Hippocampal formation (tissue), 2 donors: ENCODE measurements at places on chromosomes 1 and 21.

DNA sequence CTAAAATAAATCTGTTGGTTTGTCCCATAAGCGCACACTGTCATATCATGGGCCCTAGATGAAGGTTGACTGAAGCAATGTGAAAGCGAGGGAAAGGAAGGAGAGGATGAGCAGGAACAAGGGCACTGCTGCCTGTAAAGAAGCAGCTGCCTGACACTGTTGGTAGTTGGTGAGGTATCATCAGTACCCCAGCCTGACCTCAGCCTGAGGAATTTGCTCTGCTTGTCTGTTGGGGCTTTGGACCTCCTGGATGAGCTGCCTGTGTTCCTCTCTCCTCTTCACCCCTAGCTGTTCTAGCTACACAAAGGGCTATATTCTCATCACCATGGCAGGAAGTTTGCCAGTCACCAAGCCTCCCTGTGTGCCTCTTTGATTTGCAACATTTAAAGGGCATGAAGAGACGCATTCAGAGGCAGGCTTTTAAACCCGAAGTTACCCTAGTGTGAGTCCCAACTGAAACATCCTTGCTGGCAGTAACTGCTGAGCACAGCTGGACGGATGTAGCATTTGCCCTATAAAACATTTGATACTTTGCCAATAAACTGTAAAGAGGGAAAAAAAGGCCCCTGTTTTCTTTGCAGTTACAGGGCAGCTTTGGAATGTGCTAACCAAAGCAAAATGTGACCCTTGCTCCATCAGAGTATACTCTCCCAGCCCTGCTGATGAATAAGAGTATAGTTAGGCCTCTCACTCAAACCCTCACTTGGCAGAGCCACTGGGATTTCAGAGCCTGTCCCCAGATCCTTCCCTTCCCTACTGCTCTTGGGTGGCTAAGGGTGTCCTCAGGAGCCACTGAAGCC lies 22.2 kb upstream of the SPATA6 start:
- peak; percentile 84 for DNase-seq

GRCh38 chr1:51600965-51601364 lies 15.9 kb upstream of the OSBPL9 start:
- no peak for DNase-seq

GRCh38 chr1:75134647-75135572 lies 722 bp downstream of the LHX8 start:
- no peak for DNase-seq

- no peak for DNase-seq
Observed at GRCh38 chr21:32844076-32844475, 72.5 kb upstream of the PAXBP1 start.

- peak; percentile 39 for DNase-seq
Observed at GRCh38 chr1:197314682-197315081, 46.6 kb downstream of the CRB1 start.

- DNase-seq: no peak
Observed at GRCh38 chr21:26800970-26801431, 44.2 kb downstream of the ADAMTS1 start.

DNA sequence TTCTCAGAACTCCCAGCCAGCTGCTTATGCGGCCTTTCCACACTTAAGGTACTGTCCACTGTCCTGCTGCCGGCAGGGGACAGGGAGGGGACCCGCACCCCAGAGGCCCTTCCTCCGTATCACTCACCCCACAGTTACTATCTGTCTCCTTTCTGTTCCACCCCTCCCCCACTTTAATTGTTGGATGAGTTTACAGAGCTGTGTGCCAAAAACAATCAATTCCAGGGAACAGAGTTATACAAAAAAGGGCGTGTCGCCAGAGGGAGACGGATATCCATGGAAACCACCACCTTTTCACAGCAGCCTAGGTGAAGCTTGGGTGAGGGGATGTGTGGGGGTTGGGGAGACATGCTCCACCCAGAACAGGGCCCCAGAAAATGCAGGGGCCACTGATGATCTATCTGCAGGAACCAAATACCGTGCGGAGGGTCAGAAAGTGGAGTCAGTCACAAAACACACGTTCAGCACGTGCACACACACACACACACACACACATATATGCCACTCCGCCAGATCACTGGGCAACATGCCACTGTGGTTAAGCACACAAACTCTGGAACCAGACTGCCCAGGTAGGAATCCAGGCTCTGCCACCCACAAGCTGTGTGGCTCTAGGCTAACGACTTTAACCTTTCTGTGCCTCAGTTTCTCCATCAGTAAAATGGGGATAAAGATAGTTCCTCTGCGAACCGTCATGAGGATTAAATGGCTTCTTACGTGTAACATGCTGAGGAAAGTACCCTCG lies 30.5 kb downstream of the CASZ1 start:
- DNase-seq: no peak

- no peak for DNase-seq
Observed at GRCh38 chr21:32064281-32064910, 191.6 kb downstream of the HUNK start.

DNA sequence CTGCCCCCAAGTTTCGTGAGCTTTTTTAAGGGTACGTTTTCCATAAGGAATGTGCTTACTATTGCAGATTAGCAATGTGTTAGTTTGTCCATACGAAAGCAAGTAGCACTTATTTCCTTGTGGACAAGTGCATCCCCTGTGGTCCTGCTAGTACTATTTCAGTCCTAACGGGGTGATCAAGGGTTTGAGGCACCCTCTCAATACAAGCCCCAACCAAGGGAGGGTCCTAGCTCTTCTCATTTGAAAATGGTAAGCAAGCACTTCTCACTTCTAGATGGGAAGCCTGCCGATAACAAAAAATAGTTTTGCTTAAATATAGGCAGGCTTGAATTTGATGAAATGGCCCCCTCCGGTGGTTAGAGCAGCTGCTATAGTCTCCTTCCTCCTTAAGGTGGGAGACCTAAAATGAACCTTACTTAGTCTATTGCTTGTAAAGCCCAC lies 64.0 kb upstream of the HMCN1 start:
- peak; percentile 11 for DNase-seq

DNA sequence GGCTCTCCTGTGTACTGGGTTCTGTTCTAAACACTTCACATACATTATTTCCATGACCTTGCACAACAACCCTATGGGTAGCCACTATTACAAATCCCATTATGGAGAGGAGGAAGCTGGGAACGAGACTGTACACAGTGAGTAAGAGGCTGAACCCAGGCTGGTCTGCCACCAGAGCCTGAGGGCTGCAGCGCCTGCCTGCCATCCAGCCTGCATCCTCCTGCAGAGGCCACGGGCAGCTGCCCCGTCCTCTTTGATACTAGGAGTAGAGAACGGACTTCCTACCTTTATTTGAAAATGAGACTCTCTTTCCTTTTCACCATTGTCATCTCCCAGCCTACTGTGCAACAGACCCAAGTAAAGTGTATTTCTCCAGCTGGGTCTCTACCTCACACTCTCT lies 370.0 kb downstream of the HHAT start:
- DNase-seq: no peak

GRCh38 chr1:191977874-191978506 lies 180.3 kb upstream of the RGS18 start:
- DNase-seq: no peak

- no peak for DNase-seq
Observed at GRCh38 chr1:189438808-189439207, 1038.9 kb downstream of the BRINP3 start.

GRCh38 chr1:57255945-57256344 lies 167.9 kb downstream of the DAB1 start:
- no peak for DNase-seq

DNA sequence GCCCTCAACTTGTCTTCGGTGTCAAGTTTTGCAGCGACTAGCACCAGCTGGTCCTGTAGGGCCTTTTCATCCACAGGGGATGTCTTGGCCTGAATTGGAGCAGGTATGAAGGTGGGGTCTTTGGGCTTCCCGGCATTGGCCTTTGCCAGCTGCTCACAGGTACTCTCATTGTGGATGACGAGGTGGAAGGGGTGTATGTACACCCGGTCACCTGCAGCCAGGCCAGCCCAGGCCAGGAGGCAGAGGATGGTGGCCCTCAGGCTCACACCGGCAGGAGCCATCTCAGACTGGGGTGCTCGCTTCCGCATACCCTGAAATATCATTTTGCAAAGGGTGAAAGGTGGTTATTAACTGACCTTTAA lies 3.4 kb downstream of the AGT start:
- DNase-seq: no peak

DNA sequence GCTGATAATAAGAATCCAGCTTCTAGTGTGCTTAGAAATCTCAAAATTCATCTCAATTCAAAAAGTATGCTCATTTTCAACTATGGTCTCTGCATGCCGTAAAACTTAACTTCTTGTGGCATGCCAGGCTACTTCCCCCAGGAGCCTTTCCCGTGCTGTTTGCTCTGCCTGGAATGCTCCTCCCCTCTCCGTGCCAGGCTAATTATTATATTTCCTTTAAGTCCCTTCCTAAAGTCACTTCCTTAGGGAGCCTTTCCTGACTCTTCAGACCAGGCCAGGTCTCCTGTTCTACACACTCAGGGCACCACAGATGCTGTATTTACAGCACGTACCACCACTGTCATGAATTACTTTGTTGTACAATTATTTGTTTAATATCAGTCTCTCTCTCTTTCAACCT lies 67.1 kb upstream of the PPP2R5A start:
- no peak for DNase-seq
